CD4-positive, alpha-beta T cell treated with Interleukin-12 subunit alpha and Interleukin-12 subunit beta, for 1 hour (primary cell): ENCODE measurements at places on chromosomes 12 and 14.

GRCh38 chr14:40058901-40059897 is 627.0 kb upstream of the FBXO33 start:
- DNase-seq, result no peak

- DNase-seq, result no peak
These were observed 27.6 kb upstream of the KCNK13 start for GRCh38 chr14:90034156-90034555.

DNA sequence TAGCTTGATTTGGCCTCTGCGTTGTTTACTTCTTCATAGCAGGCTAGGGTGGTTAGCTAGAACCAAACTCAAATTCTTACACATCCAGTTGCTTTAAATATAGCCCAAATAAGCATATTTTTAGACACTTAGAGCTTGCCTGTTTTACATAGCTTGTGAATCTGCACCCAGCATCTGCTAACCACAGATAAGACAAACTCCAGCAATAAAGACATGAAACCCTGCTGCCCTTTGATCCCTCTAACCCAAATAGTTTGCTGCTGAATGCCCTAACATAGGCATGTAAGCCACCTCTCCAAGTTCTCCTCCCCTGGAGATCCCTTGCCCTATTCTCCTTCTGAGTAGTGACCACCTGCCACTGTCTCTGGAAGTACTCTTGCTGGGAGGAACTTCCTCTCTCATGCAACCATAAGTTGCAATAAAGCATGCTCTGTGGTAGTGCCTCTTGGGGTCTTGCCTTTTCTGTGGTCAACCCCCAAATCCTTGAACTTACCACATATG is 185.6 kb downstream of the TMEM117 start:
- no peak for DNase-seq

GRCh38 chr12:110742096-110742717 is 484 bp downstream of the PPP1CC start:
- DNase-seq, result no peak

DNA sequence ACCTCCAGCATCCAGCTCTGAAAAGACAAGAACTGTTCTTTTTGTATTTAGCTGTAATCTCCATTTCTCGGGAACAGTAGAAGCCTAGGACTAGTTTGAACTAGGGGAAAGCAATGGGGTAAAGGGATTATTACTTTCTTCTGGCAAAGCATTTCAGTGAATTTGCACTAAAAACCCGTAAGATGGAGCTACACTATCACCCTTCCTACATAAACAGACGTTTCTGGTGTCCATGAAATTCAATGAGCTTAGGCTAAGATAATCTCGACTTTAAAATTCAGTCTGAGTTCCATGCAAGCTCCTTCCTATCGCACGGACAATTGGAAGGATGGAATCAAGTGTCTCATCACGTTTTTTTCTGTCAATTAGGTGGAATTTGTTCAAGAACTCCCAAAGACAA is 24.0 kb downstream of the ACSM4 start:
- DNase-seq, result no peak

- no peak for DNase-seq
These were observed 1.1 kb downstream of the LGALS3 start for GRCh38 chr14:55130196-55130550.

DNA sequence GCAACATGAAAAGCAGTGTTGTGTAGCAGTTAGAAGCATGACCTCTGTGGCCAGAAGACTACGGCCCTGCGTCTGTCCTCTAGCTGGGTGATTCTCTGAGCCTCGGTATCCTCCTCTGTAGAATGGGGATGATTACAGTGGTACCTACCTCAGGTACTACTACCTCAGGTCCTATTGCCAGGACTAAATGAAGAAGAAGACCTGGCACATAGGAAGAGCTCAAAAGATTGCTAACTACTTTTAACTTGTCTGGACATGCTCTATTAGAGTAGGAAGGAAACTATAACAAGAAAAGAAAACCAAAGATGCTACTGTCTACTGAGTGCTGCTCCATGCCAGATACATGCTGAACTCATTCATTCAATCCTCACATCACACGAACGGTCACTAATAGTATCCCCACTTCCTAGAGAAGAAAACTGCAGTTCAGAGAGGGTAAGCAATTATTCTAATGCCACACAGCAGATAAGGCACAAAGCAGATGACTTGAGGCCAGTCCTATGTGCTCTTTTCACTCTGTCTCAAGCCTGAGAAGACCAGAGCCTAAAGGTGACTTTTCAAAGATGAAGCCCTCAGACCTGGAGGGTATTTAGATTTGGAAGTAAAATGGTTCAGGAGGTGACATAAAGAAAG is 108.1 kb upstream of the HIF1A start:
- DNase-seq, result no peak

GRCh38 chr14:26596543-26597061 is 1.2 kb downstream of the NOVA1 start:
- no peak for DNase-seq

- DNase-seq, result no peak
These were observed 41.6 kb downstream of the RCOR1 start for GRCh38 chr14:102633906-102634595.

GRCh38 chr12:123113026-123113425 is 37.9 kb downstream of the PITPNM2 start:
- DNase-seq, result no peak

GRCh38 chr12:7155471-7156034 is 25.4 kb downstream of the CLSTN3 start:
- no peak for DNase-seq

GRCh38 chr12:32947206-32948067 is 50.9 kb upstream of the PKP2 start:
- DNase-seq, result no peak

DNA sequence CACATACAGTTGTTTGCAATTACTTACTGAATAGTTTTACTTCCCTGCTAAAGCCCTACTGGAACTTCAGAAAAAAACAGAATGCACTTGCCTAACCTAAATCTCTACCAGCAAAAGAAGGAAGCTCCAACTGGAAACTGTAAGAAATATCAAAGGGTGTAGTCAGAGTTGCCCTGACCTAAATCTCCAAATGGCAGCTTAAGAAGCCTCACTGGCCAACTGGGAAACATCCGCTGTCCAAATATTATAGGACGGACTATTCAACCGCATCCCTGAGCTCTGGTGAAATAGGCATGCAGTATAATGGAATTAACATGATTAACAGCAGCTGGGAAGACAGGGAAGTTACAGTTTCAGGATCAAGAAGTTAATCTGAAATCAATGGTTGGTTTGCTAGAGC is 24.3 kb downstream of the ANAPC7 start:
- DNase-seq, result no peak

GRCh38 chr12:124713041-124713435 is 145.6 kb upstream of the NCOR2 start:
- DNase-seq, result peak; percentile 26

DNA sequence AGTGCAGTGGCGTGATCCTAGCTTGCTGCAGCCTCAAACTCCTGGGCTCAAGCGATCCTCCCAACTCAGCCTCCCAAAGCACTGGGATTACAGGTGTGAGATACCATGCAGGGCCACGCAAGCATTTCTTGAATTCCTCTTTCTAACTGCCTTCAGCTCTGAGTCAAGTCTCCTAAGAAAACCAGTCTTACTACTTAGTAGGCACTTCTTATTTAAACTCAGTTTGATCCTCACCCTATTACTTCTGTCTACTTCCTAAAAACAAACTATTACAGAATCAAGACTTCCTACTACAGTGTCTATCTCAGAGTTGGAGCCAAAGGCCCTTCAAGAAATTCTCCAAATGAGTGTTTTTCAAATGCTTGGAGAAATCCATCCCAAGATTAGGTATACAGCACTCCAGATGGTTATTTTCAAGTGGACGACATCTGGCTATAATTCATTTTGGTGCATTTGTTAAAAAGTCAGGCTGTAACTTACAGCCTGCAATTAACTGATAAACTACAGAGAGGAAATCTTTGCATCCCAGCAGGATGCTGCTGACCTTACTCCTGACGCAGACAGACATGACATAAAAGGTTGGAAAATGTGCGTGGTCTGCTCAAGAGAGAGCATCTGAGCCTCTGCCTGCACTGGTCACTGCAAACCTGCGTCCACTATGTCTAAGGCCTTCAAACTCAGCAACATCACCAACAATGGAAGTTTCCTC is 34.7 kb downstream of the SSH1 start:
- no peak for DNase-seq

GRCh38 chr14:75452900-75453816 is 25.3 kb downstream of the JDP2 start:
- DNase-seq, result no peak

- no peak for DNase-seq
These were observed 21.8 kb upstream of the CPM start for GRCh38 chr12:68954811-68955210.

DNA sequence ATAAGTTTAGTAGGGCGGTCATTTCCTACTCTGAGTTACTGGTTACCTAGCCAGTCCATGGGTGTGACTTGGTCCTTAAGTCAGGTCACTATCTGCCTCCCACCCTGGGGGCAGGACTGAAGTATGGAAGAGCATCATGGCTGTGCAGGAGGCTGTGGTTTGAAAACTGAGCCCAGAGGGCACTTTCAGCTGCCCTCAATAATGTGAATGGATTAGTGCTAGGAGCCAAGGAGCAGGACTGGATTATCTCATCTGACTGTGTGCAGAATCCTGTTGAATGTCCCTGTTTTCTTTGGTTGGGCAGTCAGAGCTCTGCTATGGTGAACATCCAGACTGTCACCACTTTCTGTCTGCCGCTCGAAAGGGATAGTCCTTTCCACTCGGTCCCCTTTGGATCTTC is 1.6 kb downstream of the ATXN7L3B start:
- no peak for DNase-seq

- DNase-seq, result no peak
These were observed 1.1 kb downstream of the ANKS1B start for GRCh38 chr12:99983456-99984258.

DNA sequence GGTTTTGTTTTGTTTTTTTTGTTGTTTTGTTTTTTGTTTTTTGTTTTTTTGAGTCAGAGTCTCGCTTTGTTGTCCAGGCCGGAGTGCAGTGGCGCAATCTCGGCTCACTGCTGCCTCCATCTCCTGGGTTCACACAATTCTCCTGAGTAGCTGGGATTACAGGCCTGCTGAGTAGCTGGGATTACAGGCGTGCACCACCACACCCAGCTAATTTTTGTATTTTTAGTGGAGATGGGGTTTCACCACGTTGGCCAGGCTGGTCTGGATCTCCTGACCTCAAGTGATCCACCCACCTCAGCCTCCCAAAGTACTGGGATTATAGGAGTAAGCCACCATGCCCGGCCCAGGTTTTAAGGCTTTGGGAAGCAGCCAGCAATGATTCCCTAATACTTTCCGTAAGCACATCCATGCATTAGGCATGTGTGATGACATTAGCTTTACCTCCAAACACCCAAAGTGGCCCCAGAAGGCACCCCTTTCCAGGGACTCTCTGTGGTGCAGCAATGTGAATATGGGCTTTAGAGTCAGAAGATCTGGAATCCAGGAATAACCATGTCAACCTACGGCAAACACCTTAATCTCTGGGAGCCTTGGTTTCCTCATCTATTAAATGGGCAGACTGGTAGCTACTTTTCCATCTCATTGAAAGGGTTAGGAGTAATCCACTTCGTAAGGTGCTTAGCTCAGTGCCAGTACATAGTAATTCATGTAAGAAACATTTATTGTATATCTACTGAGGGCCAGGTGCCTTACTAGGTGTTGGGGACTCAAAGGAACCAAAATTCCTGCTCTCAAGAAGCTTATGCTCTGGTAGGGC is 152.9 kb downstream of the ZFP36L1 start:
- no peak for DNase-seq

DNA sequence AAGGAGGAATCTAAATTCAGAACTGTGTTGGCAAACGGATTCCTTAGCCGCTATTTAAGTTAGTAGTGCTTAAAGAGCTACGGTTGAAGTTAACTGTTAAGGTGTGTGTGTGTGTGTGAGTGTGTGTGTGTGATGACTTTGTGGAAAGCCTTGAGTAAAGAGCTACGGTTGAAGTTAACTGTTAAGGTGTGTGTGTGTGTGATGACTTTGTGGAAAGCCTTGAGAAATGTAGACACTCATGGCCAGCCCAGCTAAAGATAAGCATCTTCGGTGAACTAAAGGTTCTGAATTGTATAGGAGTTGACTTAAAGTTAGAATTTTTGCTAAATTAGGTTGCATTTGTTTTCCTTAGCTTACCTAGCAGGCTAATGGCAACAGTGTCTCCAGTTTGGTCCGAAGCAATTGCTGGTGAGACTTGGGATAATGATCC is 1.4 kb downstream of the KTN1 start:
- DNase-seq, result peak; percentile 39

DNA sequence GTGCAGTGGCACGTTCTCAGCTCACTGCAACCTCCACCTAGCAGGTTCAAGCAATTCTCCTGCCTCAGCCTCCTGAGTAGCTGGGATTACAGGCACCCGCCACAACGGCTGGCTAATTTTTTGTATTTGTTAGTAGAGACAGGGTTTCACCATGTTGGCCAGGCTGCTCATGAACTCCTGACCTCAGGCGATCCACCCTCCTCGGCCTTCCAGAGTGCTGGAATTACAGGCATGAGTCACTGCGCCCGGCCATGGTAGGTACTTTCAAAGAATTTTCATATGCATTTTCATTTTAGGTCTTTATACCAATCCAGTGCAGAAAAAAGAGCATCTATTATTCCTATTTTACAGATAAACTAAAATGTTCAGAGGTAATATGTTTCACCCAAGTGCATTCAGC is 411.3 kb upstream of the USP15 start:
- no peak for DNase-seq

DNA sequence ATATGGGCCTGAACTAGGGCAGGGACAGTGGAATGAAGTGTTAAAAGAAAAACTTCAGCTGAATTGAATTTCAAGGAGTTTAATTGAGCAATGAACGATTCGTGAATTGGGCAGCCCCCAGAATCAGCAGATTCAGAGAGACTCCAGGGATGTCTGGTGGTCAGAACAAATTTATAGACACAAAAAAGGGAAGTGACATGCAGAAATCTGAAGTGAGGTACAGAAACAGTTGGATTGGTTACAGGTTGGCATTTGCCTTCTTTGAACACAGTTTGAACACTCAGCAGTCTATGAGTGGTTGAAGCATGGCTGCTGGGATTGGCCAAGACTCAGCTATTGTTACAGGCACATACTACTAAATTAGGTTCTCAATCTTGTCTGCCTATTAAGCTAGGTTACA is 9.7 kb upstream of the TBPL2 start:
- no peak for DNase-seq

DNA sequence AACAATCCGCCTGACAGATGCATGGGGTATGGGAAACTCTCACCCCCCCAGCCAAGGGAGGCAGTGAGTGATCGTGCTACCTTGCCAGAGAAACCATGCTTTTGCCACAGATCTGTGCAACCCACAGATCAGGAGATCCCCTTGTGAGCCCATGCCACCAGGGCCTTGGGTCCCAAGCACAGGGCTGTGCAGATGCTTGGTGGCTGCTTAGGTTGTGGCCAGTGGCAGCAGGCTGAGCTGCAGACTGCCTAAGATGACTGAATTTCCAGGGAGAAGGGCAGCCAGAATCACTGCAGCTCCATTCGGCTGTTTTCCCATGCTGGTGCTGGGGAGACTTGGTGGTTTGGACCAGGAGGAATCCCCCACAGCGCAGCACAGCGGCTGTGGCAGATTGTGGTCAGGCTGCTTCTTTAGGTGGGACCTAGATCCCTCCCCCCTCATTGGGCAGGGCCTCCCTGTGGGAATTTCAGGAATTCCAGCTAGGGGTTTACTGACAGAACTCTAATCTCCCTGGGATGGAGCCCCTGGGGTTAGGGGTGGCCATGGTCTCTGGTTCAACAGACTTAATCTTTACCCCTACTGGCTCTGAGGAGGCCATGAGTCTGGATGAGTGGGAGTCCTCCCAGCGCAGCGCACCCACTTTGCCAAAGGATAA is 264.6 kb upstream of the DAAM1 start:
- no peak for DNase-seq
